ENCODE measurements at places on chromosomes 5 and 9. TPM values are rescaled to one million over a fixed set of nuclear protein-coding genes. Genes with fewer than 3 reads are reported as not detected.

The GRM6 gene
- not detected for total RNA-seq

The FOXI1 gene
- not detected for total RNA-seq

The FYB1 gene
- 260 TPM for total RNA-seq

The RASGEF1C gene
- not detected for total RNA-seq

The TRIM52 gene
- 24.0 TPM for total RNA-seq

DNA sequence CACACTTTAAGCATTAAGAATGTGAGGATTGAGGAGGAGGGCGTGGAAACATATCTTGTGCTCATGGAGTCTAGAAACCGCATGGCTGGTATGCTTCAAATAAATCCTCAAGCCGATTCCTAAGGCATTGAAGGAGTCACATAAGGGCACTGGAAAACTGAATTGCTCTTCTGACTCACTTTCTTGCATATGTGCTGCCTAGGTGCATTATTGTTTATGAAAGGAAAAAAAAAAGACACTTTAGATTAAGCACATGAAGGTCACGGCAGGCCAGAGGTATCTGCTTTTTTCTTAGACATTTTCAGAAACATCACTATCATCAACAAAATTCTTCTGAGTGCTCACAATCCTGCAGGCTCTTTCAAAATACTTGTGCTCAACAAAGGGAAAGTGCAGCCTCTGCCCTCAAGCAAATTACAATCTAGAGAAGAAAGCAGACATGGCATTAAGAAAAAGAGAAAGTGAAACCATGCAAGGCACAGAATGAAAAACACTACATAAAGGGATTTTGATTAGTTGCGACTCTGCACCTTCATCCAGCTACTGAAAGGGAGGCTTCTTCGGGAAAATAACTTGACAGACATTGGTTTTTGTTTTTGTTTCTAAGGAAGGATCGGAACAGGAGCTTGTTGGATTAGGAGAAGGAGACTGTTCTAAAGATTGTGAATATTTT, 2117.6 kb downstream of the MAT2B start:
- DNase-seq = no peak

DNA sequence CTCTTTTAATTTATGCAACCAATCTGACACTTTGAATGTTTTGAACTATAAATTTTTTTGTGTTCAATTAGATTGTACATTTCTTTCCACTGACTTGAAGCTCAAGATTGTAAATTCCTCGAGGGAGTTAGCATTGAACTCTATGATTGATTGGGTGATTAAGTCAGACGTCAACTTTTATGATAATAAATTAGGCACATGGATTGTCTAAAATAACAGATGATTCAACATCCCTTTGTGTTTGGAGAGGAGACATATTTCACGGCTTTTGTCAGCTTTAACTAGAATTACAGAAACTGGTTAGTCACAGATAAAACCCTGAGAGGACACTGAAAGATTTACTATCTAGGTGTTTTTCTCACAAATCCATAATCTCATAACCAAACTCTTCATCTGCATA, 32.7 kb upstream of the TXNDC8 start:
- no peak for DNase-seq

DNA sequence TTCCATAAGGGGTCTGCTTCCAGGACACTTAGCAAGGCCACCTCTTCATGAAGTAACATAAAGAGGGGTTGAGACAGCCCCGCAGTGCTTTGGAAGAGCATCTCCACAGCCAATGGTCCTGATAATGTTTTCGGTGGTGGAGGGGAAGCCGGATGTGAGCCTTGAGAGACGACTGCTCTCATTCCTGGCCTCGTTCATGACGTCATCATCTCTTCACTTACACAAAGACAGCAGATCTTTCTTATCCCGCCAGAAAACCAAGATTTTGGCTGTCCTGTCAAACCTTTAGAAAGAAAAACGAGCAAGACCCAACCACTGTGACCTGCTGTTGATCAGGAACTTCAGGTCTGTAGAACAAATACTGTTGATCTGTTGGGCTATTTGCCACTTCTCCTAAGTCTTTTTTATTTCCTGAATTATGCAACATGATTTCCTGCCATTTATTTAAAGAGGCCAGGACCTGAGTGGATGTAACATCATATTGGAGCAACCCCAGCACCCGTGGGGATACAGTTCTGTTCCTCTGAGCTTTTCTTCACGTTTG, 89.0 kb upstream of the IRX2 start:
- DNase-seq = no peak

DNA sequence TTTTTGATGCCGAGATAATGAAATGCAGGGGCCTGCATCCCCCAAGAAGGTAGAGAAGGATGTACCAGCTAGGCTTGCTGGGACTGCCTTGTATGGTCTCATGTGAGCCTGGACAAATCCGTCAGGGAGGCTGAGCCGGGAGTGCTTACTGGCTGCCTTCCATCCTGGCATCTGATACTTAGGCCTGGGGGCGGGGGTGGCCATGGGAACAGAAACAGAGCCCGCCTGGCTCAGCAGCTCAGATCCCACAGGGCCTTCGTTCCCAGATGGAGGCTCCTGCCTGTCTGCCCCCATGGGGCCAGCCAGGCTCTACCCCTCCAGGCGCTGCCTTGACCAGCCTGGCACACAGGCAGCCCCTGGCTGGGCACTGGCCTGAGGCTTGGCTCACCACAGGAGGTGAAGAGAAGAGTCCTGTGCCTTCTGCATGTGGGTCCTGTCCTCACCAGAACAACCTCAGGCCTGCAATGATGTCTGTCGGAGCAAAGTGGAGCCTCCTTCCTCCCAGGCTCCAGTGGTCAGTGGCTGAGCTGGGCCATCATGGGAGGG, 10.5 kb upstream of the SPATA31E1 start:
- DNase-seq = no peak

GRCh38 chr9:38732885-38733284, 13.0 kb upstream of the FAM240B start:
- DNase-seq = no peak

- no peak for DNase-seq
Observed at GRCh38 chr5:181198905-181199519, 6.0 kb downstream of the TRIM7 start.
